Stimulated activated naive CD4-positive, alpha-beta T cell (primary cell): ENCODE measurements at places on chromosomes 12 and 14.

GRCh38 chr12:99009654-99010296 is 364.7 kb downstream of the APAF1 start:
- no peak for DNase-seq

- DNase-seq, result no peak
These were observed 4.9 kb downstream of the TC2N start for GRCh38 chr14:91862417-91862816.

GRCh38 chr14:51498411-51499227 is 153.1 kb upstream of the FRMD6 start:
- no peak for DNase-seq

DNA sequence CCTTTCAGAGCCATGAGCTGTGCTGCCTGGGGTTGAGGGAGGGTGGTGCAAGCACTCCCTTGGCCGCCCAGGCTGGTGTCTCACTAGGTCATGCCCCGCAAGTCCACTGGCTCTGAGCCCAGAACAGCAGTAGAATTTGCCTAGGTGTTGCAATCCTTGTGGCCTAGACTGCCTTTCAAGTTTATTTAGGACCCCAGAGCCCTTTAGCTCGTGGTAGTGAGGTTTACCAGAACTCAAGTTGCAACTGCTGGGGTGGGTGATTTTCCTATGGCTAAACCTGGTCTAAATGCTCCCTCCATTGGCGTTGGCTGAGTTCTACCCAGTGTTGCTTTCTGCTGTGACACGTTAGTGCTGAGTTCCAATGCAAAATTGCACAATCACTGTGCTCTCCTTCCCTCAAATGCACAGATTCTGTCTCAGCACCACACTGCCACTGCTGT is 287.2 kb downstream of the BCAT1 start:
- no peak for DNase-seq

DNA sequence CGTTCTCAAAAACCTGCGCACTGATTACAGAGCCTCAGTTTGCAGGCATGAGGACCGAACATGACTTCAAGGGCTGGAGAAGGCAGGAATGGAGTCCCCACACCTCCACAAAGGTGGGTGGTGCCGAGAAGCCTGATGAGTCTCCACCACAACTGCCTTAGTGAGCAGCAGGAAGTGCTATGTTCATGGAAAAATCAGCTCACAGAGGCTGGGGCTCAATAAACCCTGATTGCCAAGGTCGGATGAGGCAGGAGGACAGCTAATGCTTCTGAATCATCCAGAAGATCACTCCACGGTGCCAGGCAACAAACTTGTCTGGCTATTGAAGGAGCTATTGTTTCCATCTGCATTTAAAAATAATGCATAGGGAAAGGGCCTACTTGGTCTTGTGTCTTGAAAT is 31.1 kb downstream of the APPL2 start:
- no peak for DNase-seq

DNA sequence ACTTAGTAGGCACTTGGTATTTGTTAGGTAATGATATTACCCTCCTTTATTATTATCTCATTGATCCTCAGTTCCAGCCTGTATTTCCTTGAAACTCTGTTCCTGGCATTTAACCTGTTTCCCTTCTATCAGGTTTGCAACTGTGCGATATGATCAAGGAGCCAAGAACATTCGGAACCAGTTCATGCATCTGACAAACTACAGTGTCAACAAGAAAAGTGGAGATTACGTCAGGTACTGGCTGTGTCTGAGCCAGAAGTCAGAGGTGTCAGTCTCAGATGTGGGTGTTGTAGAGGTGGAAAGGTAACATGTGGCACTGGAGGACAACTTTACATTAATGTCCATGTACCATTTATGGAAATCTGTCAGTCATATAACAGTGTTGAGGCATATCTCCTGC is 56.7 kb downstream of the TTLL5 start:
- DNase-seq, result no peak

DNA sequence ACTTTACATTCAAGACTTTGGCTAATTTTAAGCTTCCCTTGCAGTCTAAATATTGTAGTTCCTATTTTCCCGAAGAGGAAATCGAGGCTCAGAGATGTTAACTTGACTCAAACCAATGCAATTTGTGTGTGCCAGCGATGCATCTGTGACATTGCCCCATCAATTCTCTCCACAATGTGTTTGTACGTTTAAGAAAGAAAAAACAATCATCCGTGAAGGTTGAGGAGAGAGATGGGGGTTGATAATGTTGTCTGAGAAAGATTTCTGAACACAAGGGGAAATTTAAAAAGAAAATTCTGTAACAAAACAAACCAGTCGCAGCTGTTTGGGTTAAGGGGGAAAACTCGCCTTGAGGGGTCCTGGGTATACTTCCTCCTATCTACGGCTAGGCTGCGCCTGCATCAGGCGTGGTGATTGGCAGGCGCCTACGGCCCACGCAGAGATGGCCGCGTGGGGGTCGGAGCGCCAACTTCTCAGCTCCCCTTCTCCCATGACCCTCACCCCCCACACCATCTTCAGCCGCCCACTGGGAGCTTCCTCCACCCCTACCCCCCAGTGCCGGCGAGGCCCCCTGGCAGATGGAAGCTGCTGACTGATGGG is 12.3 kb downstream of the SIX1 start:
- DNase-seq, result no peak

GRCh38 chr12:131076296-131076695 is 122.6 kb downstream of the ADGRD1 start:
- no peak for DNase-seq

DNA sequence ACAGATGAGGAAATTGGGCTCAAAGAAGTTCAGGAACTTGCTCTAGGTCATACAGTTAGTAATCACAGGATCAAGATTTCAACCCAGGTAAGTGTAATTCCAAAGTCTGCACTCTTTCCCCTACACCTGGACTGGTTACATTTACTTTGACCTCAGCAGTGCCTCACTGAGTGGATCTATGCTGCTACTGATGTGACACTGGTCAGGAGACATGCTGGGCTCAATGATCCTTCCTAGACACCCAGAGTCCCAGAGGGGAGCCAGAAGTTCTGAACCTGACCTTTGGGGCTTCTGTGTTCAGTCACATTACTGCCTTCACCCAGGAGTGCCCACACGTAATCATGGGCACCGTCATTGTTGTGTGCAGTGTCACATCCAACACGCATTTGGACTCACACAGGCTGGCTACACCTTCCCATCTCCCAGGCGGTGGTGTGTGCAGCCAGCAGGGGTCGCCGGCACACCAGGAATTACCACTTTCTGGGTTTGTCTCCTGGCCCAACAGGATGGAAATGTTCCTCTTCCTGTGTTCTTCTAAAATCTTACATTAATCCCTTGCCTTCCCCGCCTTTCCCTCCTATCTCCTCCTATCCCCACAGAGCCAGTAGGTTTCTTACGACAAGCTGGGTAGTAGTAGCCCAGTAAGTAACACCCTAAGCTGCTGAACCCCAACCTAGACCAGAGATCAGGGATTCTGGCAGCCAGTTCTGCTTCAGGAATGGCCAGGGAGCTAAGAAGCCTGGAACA is 25.6 kb downstream of the CALCOCO1 start:
- DNase-seq, result peak; percentile 54

- peak; percentile 44 for DNase-seq
These were observed 619 bp downstream of the ERC1 start for GRCh38 chr12:991350-992333.

- DNase-seq, result no peak
These were observed 34.6 kb upstream of the PWP1 start for GRCh38 chr12:107650977-107651376.

GRCh38 chr14:77190977-77191376 is 9.4 kb downstream of the TMEM63C start:
- no peak for DNase-seq

- DNase-seq, result no peak
These were observed 1028.7 kb downstream of the AACS start for GRCh38 chr12:126093908-126094307.

DNA sequence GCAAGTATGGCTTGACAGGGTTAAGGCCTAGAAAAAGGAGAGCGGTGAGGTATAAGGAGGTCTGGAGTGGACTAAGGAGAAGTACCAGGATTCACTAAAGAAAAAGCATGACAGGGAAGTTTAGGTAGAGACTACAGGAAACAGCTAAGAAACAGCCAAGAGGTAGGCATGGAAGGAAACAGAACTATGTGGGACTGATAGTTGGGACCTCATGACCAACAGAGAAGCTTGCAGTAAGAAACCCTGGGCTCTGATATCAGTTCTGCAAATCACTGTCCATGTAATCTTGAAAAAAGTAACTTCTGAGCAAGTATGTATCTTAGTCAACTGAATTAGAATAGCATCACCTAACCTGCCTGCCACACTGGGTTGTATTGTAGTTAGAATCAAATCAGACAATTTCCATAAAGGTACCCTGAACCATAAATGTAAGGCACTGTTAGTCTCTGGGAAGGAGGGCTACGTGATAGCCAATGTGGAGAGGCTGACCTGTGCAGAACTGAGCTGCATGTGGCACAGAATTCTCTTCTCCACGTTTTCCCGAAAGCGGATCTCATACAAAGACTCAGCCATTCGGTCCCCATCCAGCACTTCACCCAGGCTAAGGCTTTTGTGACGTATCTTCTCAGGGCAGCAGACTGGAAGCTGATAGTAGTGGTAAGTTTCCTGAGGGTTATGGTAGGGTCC is 912 bp downstream of the TM9SF1 start:
- DNase-seq, result no peak

DNA sequence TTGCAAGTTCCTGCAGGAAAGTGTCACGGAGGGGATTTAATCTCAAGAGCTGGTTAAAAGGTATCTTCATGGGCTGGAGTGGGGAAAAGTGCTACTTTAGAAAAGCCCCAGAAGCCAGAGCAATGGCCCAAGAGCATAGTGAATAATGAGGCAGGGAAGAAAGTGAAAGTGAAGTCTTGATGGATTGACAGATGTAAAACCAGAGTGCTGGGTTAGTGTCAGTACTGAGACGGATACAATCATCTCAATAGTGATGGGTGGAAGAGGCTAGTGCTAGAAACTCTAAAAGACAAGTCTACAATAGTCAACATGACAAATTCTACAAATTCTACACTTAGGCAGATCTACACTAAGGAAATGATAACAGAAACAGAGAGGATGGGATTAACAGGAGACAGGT is 68.1 kb downstream of the CIT start:
- DNase-seq, result no peak

DNA sequence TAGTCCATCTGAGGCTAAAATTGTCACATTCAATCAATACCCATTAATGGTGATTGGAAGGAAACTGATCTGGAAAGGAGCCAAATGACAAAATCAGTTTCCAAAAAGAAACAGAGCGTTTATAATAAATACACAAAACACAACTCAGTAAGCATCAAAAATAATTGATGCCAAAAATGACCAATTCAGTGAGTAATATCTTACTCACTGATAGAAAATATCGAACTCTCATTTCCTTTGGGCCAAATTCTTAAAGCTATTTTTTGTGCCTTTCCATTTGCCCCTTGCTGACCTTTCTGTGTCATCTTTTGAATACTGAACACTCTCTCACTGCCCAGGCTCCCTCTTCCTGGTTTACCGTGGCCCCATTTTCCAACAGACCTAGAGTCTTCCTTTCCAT is 22.5 kb upstream of the ATP2B1 start:
- DNase-seq, result no peak

- no peak for DNase-seq
These were observed 9.0 kb downstream of the PLEKHA5 start for GRCh38 chr12:19138551-19138950.

DNA sequence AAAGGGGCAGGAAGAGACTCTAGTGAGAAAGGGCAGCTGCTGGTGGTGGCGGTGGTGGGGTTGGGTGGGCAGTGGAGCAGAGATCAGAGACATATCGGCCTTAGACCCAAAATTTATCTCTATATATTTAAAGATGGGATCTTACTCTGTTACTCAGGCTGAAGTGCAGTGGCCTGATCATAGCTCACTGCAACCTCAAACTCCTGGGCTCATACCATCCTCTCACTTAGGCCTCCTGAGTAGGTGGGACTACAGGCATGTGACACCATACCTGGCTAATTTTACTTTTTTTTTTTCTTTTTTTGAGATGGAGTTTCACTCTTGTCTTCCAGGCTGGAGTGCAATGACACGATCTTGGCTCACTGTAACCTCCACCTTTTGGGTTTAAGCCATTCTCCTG is 18.6 kb upstream of the ITGA5 start:
- no peak for DNase-seq

DNA sequence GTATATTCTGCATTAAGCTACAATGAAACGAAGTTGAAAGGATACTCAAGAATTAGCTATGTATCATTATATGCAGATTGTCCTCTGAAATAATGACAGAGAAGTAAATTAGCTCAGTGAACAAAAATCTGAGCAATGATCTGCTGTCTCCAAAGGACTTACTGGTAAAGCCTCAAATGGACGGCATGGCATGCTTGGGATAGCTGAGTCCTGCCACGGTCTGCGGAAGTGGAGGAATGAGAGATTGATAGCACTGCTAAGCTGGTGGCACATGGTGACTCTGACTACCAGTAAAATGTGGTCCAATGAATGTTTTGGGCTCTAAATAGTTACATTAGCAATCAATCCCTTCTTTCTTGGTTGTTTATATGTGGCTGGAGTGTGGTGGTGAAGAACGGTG is 3.7 kb upstream of the DENND5B start:
- no peak for DNase-seq

DNA sequence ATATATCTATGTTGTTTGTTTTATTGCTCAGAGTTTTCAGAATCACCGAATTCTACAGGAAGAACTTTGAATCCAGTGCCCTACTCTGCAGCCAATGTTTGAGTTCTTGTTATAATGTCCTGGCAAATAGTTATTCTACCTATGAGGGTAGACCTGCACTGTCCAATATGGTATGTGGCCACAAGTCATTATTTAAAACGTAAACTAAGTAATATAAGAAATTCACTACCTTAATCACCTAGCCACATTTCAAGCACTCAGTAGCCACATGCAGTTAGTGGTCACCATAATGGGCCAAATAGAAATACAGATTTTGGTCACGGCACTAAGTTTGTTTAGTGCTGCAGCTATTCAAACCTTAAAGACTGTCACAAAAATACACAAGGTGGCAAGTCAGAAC is 26.4 kb downstream of the GNPTAB start:
- no peak for DNase-seq

DNA sequence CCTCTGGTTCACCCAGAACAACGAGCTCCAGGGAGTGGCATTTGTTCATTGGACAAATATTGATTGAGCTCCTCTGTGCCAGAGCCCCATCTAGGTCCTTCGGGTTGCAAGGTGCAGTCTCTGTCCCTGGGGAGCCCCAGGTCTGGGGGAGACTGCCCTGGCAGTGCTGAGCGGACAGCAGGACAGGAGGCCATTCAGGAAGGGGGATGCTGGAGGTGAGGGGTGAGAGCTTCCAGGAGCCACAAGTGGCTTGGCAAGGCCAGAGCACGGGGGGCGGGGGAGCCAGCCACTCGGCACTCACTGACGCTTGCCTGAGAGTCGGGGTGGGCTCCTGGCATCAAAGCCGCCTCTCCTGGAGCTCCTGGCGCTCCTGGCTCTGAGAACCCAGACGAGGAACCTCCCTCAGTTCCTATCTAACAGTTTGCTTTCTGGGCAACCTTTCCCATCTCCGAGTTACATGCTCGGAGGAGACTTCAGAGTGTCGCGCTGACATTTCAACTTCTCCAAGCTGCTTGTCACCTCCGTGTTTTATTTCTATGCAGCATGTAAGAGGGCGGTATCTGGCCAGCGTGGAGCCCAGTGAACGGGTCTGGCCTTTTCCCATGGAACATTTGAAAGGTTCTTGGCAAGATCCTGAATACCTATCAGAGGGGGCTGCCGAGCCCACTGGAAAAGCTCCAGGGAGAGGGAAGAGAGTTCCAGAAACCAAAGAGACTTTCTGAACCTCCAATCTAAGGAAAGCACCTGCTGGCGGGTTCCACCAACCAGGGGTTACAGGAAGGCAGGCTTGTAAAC is 62.0 kb upstream of the BCL11B start:
- no peak for DNase-seq
